Cerebellum (tissue), 4 donors: ENCODE measurements at places on chromosomes 13 and 19. TPM values are rescaled to one million over a fixed set of nuclear protein-coding genes. Genes with fewer than 3 reads are reported as not detected.

DNA sequence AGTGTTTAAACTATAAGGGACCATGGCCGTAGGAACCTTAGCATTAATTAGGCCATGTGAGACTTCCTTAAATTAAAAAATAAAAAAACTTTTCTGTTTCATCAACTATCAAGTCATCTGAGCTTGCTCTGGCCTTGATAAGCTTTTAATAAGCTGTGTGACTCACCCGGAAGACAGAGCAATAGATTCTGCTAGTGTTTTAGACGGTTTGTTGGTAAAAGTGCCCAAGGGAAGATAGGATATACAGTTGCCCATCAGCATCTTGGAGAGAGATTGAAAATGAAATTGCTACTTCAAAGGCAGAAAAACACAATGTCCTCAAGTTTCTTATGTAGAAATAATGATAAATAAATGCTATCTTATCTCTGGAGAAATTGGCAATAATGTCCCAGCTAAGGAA is 31.2 kb upstream of the RCBTB2 start:
- no peak for DNase-seq

DNA sequence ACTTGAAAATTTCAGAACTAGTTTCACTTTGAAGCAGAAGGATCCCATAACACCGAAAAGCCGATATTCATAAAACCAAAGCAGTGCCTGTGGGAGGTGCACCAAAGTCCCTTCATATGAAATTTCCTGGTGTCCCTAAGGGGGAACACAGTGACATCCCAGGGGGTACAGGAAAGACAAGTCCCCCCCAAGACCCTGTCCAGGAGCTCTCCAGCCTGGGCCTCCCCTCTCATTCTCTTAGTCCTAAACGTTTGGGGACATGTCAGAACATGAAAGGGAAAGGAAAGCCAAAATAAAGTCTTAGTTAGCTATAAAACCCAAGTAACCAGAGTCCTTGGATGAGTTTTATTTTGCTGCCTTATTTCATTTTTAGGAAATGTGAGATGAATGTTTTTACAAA is 56.6 kb downstream of the MRPL57 start:
- no peak for DNase-seq

DNA sequence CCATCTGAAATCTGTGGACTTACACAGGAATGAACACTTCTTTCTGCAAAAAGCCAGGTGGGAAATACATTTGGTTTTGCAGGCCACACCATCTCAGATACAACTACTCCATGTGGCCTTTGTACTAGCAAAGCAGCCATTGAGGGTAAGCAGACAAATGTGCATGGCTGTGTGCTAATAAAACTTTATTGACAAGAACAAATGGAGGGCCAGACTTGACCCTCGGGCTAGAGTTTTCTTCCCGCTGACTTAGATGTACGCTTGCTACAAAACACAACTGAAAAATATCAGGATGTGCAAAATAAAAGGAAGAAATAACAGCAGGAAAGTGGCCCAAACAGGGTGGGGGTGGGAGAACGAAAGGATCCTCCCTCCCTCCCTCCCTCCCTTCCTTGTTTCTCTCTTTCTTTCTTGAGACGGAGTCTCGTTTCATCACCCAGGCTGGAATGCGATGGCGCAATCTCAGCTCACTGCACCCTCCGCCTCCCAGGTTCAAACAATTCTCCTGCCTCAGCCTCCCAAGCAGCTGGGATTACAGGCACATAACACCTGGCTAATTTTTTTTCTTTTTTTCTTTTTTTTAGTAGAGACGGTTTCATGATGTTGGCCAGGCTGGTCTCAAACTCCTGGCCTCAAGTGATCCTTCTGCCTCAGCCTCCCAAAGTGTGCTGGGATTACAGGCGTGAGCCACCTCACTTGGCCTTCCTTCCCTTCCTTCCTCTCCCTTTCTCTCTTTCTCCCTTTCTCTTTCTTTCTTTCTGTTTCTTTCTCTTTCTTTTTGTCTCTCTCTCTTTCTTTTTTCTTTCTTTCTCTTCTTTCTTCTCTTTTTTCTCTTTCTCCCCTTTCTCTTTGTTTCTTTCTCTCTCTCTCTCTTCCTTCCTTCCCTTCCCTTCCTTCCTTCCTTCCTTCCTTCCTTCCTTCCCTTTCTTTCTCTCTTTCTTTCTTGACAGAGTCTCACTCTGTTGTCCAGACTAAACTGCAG is 29.3 kb downstream of the CCL25 start:
- no peak for DNase-seq

DNA sequence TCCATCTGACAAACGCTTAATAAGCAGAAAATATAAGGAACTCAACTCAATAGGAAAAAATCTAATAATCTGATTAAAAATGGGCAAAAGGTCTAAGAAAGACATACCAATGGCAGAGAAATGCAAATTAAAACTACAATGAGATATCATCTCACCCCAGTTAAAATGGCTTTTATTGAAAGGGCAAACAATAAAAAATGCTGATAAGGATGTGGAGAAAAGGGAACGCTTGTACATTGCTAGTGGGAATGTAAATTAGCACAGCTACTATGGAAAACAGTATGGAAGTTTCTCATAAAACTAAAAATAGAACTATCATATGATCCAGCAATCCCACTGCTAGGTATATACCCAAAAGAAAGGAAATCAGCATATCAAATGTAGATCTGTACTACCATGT is 508.8 kb upstream of the GPC6 start:
- DNase-seq, result no peak

DNA sequence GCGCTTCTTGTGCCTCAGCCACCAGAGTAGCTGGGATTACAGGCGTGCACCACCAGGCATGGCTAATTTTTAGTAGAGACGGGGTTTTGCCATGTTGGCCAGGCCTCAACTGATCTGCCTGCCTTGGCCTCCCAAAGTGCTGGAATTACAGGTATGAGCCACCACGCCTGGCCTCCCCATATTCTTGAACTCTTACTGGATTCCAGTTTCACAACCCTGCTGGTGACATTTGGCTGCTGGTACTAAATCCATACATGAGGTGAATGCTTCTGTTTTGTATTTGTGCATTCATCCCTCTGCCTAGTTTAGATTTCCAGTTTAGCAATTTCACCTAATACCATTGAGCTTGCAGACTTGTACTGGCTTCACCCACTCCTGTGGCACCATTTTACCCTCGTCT is 13.9 kb downstream of the SLC25A15 start:
- DNase-seq, result no peak

DNA sequence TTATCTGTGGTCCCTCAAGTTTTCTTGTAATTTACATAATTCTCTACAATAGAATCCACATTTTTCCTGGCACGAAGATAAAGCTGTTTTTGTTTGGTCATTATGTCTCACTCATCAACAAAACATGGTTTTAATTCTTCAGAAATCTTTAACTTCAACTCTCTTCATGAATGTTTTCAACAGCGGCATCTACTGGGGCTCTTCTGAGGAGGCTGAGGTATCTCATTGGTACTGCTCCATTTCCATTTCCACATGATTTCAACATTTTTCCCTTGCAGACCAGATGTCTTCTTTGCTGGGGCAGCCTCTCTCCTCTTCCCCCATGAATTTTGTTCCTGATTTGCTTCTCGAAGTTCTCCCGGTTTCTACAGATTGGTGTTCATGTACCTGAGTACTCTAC is 5.8 kb upstream of the KBTBD7 start:
- DNase-seq, result no peak

GRCh38 chr19:45086480-45086879 is 6.5 kb upstream of the PPP1R37 start:
- no peak for DNase-seq

- DNase-seq, result peak; percentile 78
Observed at GRCh38 chr13:26929971-26930730, 169.6 kb upstream of the GPR12 start.

The KMT2B gene
- total RNA-seq, result 7.1 TPM

The LRRC25 gene
- total RNA-seq, result 1.00 TPM

The SIAH3 gene
- total RNA-seq, result 18.0 TPM

The ZNF749 gene
- total RNA-seq, result 35.7 TPM

The KIR2DL1 gene
- total RNA-seq, result not detected

The CDC16 gene
- total RNA-seq, result 72.0 TPM

The KANK3 gene
- 4.5 TPM for total RNA-seq
